ENCODE measurements at places on chromosomes 3 and 15.
A peak's percentile ranks its signal among the peaks of the same experiment; 100 is the strongest.

DNA sequence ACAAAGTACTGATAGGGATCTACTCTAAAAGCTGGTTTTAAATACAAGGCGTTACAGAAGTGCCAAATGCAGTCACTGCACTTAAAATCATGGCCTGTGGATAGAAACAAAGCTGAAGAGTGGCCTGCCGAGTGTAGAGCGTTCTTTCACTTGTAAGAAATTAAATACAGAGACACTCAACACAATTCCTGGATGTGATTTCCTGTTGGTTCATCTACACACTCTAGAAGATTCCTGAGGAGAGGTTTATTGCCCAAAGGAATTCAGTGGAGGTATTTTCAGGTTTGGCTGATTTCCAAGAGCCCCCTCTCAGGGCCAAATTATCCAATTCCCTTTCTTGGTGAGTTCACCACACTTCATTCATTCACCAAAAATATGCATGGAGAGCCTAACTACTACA, 200.3 kb upstream of the IL12A start:
- no peak for DNase-seq

- no peak for DNase-seq
Observed at GRCh38 chr15:51844747-51845426, 15.4 kb downstream of the TMOD3 start.

DNA sequence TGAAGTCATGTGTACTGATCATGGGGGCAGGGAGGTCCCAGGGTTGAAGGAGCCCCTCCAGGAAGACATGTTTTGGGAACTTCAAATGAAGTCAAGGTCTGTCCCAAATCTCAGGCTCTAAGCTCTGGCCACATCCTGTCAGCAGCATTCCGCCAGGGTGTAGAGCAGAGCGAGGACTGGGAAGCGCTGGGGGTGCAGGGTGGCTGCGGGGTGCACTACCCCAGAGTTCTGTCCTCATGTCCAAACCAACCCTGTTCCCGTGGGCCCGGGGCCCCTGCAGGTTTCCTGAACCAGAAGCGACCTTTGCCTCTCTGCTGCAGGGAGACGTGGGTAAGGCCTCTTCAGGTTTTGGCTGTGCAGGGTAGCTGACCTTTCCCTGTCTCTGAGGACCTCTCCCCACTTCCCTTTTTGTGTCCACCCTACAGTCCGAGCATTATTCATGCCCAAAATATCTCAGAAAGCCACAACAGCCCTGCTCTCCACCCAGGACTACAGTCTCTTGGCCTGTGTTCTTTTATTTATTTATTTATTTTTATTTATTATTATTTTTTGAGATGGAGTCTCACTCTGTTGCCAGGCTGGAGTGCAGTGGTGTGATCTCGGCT, 26.6 kb upstream of the FLNB start:
- no peak for DNase-seq

DNA sequence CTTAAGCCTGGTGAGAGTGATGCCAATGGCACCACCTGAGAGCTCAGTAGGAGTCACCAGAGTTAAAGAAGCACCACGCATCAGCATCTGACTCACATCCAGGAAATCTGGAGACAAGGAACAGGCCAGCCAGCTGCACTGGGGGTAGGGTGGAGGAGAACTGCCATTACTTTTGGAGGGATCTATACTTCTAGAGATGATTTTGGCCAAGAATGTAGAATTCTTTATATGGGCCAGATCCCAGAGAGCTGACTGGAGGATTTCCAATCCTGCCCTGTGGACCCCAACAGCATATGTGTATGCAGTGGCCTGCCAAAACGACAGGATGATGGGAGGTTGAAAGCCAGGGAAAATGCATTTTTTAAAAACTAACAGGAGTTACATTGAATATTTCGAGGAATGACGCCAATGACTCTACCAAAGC, 29.8 kb downstream of the CCR3 start:
- DNase-seq, result no peak

GRCh38 chr15:40108061-40108854, 421 bp downstream of the BMF start:
- DNase-seq, result peak; percentile 44

GRCh38 chr3:187906416-187906815, 161.1 kb upstream of the BCL6 start:
- no peak for DNase-seq

DNA sequence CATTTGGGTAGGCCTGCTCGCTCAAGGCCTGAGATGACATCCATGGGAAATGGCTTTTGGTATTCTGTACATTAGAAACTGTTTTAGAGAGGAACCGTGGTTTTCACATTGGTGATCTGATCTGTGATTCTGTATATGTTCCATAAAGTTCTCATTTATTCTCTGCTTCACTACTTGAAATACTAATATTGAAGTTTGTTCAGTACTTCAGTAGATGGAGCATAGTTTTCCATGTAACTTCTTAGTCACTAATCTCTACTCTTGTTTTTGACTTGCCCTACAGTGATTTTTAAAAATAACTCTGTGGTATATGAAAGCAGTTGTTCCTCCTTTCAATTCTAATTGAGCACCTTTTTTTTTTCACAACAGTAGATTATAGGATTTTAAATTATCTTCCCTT, 66.5 kb downstream of the MBNL1 start:
- no peak for DNase-seq

GRCh38 chr3:45608885-45609284, 14.3 kb downstream of the LIMD1 start:
- no peak for DNase-seq

- no peak for DNase-seq
Observed at GRCh38 chr15:93523481-93523880, 434.5 kb upstream of the RGMA start.

GRCh38 chr3:104411757-104412156, 955.0 kb upstream of the ALCAM start:
- no peak for DNase-seq

GRCh38 chr3:100175637-100176280, 61.5 kb upstream of the FILIP1L start:
- no peak for DNase-seq

DNA sequence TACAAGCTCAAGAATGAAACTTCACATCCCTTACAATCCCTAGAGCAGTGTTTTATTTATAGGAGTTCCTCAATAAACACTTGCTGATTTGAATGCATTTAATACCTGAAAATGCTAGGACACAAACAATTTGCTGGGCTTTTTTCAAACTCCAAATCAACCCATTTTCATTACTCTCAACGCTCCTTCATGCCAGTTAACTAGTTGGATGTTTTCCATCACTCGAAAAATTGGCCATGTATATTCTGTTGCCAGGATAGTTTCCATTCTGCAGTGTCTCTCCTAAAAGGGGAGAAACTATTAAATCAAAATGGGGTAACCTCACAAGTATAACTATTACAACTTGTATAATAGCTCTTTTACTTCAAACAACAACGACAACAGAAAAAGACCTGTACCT, 1.2 kb downstream of the GBE1 start:
- no peak for DNase-seq

- peak; percentile 79 for DNase-seq
Observed at GRCh38 chr3:11642431-11643191, 1.1 kb downstream of the VGLL4 start.

DNA sequence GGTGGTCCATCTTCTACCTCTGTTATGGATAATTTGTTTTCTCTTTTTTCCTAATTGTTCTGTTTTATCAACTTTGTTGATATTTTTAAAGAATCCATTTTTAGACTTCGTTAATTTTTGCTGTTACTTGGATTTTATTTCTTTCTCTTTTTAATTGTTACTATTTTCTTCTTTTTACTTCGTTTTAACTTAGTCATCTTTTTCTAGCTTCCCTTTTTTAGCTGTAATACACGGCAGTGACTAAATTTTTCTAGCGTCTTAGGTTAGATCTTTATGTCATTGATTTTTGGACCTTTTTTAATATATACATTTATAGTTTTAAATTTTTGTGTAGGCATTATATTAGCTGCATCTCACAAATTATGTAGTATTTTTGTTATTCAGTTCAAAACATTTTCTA, 33.1 kb downstream of the ARIH2 start:
- no peak for DNase-seq

DNA sequence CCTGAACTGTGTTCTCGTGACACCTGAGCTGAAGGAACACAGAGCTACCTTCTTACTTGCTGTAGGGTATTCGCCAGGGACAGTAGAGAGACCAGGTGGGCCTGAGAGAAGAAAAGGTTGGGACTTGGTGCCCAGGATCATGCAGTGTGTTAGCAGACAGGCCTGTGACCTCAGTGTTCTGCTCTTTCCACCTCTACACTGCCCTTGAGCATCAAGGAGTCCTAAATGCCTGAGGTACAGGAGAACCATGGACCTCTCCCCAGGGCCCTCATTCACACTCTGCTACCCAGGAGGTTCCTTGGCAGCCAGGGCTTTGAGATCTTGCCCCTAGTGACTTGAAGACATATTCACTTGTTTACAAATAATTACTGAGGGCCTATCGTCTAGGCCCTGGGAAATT, 22.2 kb upstream of the JMJD7 start:
- DNase-seq, result no peak

GRCh38 chr3:127610105-127610504, 11.9 kb downstream of the MCM2 start:
- no peak for DNase-seq

- DNase-seq, result no peak
Observed at GRCh38 chr15:91075739-91076138, 24.3 kb upstream of the SV2B start.

DNA sequence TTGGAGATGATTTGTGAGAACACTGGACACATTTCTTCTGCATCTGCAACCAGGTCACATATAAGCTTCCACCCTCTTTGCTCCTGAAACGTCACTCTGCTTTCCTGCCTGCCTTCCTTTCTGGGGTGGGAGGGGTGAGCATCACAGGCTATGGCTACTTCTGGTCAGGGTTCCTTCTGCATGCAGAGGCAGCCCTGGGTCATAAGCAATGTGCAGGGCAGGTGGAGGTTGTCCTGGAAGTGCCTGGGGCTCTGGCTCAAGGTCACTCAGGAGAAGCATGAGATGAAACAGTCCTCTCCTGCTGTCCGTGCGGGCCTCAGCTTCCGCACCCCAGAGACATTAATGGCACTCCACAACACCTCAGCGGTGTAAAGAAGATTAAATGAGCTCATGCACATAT, 15.1 kb downstream of the SLC6A20 start:
- DNase-seq, result no peak

- no peak for DNase-seq
Observed at GRCh38 chr15:36177590-36178302, 401.7 kb upstream of the CDIN1 start.

DNA sequence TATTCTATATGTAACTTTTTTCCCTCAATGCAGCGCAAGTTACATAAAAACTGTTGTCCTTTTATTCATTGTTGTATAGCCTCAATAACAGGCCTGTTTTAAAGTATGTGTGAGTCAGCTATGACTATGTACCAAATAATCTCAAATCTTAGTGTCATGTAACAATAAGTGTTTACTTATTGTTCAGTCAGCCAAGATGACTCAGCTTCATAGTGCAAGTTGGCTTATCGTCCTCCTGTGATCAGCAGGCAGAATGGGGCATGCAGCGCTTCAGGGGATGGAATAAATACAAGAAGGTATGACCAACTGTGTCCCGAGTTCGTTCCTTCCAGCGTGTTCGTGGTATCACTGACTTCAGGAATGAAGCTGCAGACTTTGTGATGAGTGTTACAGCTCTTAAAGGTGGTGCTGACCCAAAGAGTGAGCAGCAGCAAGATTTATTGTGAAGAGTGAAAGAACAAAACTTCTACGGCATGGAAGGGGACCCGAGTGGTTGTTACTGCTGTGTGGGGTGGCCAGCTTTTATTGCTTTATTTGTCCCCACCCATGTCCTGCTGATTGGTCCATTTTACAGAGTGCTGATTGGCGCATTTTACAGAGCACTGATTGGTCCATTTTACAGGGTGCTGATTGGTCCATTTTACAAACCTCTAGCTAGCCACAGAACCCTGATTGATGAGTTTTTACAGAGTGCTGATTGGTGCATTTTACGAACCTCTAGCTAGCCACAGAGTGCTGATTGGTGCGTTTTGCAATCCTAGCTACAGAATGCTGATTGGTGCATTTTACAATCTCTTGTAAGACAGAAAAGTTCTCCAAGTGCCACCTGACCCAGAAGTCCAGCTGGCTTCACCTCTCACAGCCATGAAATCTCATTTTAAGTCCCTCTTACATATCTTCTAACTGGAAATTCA, 1016.0 kb downstream of the MCTP2 start:
- no peak for DNase-seq

DNA sequence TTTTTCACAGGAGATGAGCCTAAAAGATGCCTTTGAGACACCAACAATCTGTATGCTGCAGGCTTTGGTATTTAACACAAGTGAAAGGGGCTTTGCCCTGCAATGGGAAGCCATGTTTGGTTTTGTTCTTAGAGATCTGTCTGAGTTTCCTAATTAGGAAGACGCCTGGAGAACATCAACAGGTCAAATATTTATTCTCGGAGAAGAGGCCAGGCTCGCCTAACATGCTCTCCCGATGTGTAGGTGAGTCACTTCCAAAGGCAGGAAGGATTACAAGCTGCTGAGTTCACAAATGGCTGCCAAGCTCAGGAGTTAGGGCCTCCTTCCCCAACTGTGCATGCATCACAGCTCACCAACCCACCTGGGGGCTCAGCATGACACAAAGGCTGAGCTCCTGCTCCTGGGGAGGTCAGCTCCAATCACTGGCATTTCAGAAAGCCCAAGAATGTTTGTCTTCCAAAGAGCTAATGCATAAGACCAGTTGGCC, 119.5 kb upstream of the PRICKLE2 start:
- no peak for DNase-seq

DNA sequence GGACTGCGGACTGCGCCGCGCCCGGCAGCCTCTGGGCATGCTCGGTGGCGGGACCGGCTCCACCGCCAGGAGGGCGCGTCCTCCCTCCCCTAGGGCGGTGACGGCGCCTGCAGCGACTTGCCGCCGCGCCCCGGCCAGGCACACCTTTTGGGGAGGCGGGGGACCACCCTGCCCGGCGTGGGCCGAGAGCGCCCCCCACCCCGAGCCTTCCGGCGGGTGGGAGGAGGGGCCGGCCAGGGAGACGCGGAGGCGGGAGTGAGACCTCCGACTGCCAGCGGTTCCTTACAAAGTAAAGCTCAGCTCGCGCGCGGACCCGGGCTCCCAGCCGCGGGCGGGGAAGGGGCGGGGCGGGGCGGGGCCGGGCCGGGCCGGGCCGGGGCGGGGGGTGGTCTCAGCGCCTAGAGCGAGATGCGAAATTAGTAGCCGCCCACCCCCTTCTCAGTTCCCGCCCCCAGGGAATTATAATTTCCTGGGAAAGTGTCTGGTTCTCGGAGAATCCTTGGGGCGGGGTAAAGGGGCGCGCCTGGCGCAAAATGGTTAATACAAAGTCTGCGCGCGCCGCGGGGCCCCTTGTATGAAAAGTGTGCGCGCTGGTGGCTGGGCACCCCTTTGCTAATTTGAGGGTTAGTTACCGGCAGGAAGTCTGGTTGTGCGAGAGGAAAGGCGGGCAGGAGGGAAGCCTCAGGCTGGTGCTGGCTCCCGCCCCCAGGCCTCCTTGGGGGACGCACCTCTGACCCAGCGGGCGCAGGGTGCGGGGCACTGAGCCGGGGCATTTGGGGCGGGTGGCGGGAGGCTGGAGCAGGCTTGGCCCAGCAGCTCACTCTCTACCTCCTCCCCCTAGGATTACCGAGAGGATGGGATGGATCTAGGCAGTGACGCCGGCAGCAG, 224.8 kb upstream of the IL12A start:
- no peak for DNase-seq

GRCh38 chr3:49942651-49943050, 2.7 kb downstream of the RBM6 start:
- DNase-seq, result no peak

GRCh38 chr3:44411031-44411645, 66.3 kb downstream of the ZNF445 start:
- DNase-seq, result no peak

GRCh38 chr3:196122021-196122687, 40.3 kb upstream of the TFRC start:
- no peak for DNase-seq

GRCh38 chr15:29618586-29618985, 203.7 kb downstream of the TJP1 start:
- no peak for DNase-seq

GRCh38 chr3:184180165-184180564, 5.5 kb downstream of the AP2M1 start:
- DNase-seq, result no peak
